Peyer's patch (tissue), 4 donors: ENCODE measurements at places on chromosomes 4 and X. TPM values are rescaled to one million over a fixed set of nuclear protein-coding genes. Genes with fewer than 3 reads are reported as not detected.

FGFBP1 gene
- total RNA-seq = 9.3 TPM

- no peak for DNase-seq
- no peak overlapping the region for H3K27ac ChIP-seq
- H3K4me3 ChIP-seq = no peak overlapping the region
- no peaks in the 10 kb centered on the region for H3K27me3 ChIP-seq
- peaks cover 4% of the 10 kb centered on the region for H3K4me1 ChIP-seq
- H3K36me3 ChIP-seq = no peaks in the 10 kb centered on the region
These were observed 18.2 kb downstream of the ACOX3 start for GRCh38 chr4:8422327-8422726.

NWD2 gene
- not detected for total RNA-seq

- no peaks in the 10 kb centered on the region for H3K36me3 ChIP-seq
- H3K4me3 ChIP-seq = no peak overlapping the region
- no peaks in the 10 kb centered on the region for H3K4me1 ChIP-seq
- no peaks in the 10 kb centered on the region for H3K27me3 ChIP-seq
- no peak for DNase-seq
These were observed 498.4 kb downstream of the BCOR start for GRCh38 chrX:39599339-39599738.

- no peak overlapping the region for H3K27ac ChIP-seq
- H3K4me3 ChIP-seq = no peak overlapping the region
- no peaks in the 10 kb centered on the region for H3K27me3 ChIP-seq
- no peaks in the 10 kb centered on the region for H3K36me3 ChIP-seq
These were observed 27.3 kb downstream of the COL25A1 start for GRCh38 chr4:109275066-109275745.

GRCh38 chrX:106249706-106250379 lies 81.7 kb downstream of the PWWP3B start:
- H3K27me3 ChIP-seq = no peaks in the 10 kb centered on the region
- H3K36me3 ChIP-seq = no peaks in the 10 kb centered on the region
- no peak overlapping the region for H3K27ac ChIP-seq
- H3K4me1 ChIP-seq = no peaks in the 10 kb centered on the region

TMEM255A gene
- total RNA-seq = 1.5 TPM

CA5B gene
- total RNA-seq = 18.2 TPM

GRCh38 chr4:25533256-25533655 lies 122.4 kb upstream of the SLC34A2 start:
- H3K4me3 ChIP-seq = no peak overlapping the region
- no peaks in the 10 kb centered on the region for H3K27me3 ChIP-seq
- H3K27ac ChIP-seq = no peak overlapping the region
- H3K4me1 ChIP-seq = no peaks in the 10 kb centered on the region
- DNase-seq = no peak
- no peaks in the 10 kb centered on the region for H3K36me3 ChIP-seq

BTC gene
- 3.8 TPM for total RNA-seq

DNA sequence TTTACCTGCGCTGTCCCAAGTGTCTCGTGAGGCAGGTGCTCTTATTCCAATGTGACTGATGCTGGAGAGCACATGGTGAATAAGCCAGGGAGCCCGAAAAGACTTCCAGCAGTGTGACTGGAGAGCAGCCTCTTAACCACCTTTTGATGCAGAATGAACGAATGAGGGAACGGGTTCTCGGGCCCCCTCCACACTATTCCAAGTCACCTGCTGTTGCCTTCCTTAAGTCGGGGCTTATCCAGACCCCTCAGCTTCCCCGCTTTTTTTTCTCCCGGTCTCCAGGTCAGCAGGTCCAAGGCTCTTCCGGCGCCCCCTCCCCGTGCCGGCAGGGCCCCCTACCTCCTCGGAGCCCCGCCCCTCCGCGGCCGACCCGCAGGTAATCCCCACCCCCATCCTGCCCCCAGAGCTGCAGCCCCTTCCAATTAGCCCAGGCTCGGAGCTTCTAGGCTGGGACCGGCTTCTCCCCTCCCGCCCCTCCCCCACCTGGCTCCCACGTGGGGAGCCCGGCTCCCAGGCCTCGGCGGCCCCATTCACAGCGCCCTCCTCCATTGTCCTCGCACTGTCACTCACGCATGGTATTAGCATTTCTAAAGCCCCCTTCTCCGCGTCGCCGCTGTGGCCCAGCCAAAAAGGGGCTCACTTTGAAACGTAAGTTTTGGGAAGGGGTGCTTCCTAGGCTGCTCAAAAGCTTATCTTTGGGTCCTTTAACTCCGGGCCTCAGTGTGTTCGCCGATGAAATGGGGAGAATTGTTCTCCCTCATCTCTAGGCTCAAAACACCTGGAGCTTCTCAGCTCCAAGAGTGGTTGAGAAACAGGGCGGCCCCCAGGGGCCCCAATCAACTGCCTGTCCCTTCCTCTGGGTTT lies 56.2 kb upstream of the PJA1 start:
- no peaks in the 10 kb centered on the region for H3K27me3 ChIP-seq
- H3K4me3 ChIP-seq = no peak overlapping the region
- no peaks in the 10 kb centered on the region for H3K36me3 ChIP-seq
- H3K27ac ChIP-seq = no peak overlapping the region

GSX2 gene
- not detected for total RNA-seq
